Non-pigmented ciliary epithelial cell (primary cell): ENCODE measurements at places on chromosomes 12 and 14.

DNA sequence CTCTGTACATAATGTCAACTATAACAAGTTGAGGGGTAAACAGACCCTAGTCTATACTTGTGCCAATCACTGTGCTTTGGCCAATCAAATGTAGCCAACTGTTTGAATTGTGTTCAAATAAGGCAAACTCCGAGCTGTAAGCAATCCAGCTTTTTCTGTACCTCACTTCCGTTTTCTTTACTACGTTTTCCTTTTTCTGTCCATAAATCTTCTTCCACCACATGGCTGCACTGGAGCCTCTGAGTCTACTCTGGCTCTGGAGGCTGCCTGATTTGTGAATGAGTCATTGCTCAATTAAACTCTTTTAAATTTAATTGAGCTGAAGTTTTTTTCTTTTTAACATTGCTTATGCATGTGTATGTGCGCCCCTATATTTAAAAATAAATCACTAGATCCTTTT is 29.7 kb downstream of the CLEC1A start:
- no peak for DNase-seq

DNA sequence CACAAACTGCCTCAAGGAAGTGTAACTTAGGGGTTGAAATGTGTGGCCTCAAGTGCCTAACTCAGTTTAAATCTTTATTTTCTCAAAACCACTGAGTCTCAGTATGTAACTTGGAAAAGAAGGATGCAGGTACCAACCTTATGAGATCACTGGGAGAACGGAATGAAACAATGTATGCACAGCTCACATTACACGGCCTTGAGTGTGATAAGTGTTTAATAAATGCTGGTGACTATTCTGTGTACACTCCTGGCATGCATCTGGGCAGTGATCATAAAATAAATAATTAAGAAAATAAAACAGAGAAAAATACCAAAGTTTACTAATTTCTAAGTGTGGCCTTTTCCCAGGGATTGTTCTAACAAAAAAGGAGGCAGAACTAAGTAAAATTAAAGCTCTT is 974.5 kb upstream of the FLRT2 start:
- no peak for DNase-seq

GRCh38 chr12:95815632-95816212 is 25.2 kb upstream of the NTN4 start:
- no peak for DNase-seq

DNA sequence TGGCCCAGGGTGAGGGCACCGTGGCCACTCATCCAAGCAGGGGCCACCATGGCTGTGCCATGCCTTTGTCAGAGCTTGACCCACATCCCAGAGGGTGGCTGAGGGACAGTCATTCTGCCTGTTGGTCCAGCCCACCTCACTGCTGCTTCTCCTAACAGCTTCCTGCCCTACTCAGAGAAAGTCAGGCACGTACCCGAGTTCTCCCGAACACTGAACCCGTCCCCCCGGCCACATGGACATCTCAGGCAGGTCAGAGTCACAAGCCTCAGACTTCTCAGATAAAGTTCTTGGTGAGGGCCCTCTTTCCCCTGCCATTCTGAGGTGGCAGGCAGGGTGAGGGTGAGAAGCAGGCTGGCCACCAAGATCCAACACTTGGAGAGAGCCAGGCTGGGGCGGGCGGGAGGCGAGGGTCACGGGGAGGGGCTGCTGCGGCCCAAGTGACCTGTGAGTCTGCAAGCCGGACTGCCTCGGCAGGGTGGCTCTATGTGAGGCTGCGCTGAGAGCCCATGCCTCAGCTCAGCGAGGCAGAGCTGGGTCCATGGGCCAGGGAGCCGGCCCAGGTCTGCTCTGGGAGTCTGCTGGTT is 317.8 kb downstream of the TMEM121 start:
- no peak for DNase-seq

GRCh38 chr14:100065942-100066574 is 836 bp downstream of the EVL start:
- no peak for DNase-seq

GRCh38 chr14:22678221-22678620 is 34.1 kb upstream of the OR6J1 start:
- DNase-seq = no peak

DNA sequence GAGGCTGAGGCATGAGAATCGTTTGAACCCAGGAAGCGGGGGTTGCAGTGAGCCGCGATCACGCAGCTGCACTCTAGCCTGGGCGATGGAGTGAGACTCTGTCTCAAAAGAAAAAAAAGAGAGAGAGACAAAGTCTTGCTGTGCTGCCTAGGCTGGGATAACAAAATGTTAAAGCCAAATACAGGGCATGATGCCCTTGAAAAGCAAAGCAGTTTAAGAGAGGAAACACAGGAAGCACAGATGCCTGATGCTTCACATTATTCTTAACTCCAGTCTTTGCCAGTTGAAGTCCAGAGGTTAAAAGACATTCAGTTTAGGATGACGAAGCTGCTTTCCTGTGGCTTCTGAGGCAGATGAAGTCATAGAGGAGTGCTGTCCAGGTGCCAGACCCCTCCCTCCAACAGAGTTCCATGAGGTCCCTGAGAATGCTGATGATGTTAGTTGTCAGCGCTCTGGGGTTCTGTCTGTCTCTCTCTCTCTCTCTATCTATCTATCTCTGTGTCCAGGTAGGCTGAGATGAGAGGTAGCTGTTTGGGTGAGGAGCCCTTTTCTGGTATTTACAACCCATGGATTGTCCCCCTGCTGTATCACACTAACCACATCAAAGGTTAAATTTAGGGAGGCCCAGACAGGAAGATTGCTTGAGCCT is 4.9 kb upstream of the MRPL52 start:
- DNase-seq = peak; percentile 90

GRCh38 chr12:118921761-118922160 is 59.6 kb upstream of the SRRM4 start:
- no peak for DNase-seq

DNA sequence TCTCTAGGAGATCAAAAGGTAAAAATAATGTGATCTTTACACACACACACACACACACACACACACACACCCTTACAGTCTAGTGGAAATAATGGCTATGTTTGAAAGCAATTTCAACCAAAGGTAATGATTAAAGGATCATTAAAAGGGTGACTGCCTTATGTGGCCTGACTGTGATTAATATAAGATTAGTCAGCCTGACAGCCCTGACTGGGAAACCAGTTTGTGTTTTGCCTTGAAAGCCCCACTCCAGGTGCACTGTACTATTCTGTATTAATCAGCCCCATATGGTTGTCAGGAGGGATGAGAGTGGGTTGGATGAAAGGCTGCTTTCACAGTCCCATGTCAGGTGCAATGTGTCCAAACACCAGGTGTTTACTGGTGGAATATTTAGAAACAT is 10.5 kb downstream of the RASSF9 start:
- no peak for DNase-seq

DNA sequence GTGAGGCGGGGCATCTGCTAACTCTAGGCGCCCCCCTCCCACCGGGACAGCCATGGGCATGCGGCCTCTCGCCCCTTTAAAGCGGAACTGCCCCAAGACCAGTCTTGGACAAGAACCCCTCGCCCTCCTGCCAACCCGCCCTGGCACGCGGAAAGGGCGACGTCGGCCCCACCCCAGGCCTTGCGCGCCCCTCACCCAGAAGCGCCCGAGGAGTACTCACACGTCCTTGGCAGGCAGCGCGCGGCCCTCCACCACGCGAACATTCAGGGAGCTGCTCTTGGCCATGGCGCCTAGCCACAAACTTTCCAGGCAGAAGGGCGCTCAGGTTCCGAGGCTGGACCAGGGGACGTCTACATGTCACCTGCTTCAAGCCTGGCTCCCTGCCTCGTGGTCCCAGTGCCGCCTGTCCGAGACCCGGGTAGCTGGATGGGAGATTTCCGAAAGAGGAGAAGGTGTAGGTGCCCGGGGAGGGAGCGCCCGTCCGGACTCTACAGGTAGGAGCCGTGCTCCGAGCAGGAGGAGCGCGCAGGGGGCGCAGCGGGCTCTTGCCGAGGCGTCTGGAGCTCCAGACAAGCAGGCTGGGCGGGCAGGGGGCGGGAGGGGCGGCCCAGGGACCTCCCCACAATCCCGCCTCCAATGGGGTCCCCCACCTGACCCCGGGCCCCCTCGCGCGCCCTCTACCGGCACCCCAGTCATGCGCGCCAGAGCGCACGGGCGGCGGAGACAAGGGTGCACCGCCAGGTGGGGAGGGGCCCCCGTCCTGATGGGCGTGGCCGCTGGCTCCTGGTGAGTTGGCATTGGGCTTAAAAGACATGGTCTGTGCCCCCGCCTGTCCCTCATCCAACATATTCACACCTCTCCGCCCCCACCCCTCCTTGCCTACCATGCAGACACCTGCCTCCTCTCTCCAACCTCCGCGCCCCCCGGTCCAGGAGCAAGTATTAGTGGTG is at the start of gene RASAL1:
RASAL1 (minus strand) TSS at position 584 of the 950 bp plus-strand sequence; CDS start at position 285, 299 bp downstream.
- DNase-seq = no peak

DNA sequence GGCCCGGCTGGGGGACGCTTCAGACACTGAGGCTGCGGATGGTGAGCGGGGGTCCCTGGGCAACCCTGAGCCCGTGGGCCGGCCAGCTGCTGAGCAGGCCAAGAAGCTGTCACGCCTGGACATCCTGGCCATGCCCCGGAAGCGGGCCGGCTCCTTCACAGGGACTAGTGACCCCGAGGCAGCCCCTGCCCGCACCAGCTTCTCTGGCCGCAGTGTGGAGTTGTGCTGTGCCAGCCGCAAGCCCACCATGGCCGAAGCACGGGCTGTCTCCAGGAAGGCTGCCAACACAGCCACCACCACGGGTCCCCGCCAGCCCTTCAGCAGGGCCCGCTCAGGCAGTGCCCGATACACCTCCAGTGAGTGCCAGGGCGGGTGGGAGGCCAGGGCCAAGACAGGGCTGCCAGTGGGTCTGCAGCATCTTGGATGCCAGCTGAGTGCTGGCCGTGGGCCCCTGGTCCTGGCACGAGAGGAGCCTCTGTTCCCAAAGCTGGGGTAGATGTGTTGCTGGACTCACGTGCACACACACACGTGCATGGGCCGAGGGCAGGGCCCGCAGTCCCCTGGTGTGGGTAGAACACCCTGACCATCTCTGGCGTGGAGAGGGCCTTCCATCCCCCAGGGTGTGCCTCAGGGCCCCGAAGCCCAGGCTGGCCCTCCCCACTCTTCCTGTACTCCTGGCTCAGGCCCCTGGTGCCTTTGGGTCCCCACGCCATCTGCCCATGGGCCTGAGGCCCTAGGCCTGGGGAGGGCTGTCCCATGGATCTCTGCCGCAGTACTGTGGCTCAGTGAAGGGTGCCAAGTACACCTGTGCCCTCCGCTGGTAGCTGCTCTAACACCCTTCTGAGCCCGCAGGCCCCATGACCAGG is 22.8 kb downstream of the CEP170B start:
- DNase-seq = no peak

GRCh38 chr12:55830601-55831446 is 1.4 kb upstream of the DNAJC14 start:
- DNase-seq = no peak

GRCh38 chr14:24607081-24607480 is 2.4 kb downstream of the GZMH start:
- DNase-seq = no peak

GRCh38 chr12:2682296-2683251 is 112.2 kb upstream of the FKBP4 start:
- no peak for DNase-seq
